ENCODE measurements at places on chromosomes 4 and X. TPM values are rescaled to one million over a fixed set of nuclear protein-coding genes. Genes with fewer than 3 reads are reported as not detected.
A peak's percentile ranks its signal among the peaks of the same experiment; 100 is the strongest.

The EDA2R gene
- total RNA-seq: not detected

The DIPK2B gene
- total RNA-seq: not detected

DNA sequence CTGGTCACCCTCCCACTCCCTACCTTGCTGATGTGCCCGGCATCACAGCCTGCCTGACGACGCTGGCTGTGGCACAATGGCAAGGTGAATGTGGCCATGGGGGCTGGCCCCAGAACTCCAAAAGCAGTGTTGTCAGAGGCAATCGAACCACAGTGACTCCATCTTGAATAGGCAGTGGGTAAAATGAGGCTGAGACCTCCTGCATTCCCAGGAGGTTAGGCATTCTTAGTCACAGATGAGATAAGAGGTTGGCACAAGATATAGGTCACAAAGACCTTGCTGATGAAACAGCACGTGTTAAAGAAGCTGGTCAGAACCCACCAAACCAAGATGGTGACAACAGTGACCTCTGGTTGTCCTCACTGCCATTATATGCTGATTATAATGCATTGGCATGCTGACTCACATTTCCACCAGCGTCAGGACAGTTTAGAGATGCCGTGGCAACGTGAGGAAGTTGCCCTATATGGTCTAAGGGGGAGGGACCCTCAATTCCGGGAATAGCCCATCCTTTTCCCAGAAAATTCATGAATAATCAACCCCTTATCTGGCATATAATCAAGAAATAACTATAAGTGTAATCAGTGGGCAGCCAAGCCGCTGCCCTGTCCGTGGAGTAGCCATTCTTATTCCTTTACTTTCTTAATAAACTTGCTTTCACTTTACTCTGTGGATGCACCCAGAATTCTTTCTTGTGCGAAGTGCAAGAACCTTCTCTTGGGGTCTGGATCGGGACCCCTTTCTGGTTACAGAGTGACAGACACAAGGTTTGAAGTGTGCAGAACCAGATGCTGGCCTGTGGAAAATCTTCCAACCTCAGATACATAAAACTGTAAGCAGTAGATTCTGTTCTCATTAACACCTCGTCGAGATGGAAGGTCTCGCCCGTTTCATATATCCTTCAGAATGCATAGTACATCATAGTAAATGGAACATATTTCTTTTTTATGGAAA lies 26.8 kb upstream of the CLDN24 start:
- peak; percentile 55 for DNase-seq

DNA sequence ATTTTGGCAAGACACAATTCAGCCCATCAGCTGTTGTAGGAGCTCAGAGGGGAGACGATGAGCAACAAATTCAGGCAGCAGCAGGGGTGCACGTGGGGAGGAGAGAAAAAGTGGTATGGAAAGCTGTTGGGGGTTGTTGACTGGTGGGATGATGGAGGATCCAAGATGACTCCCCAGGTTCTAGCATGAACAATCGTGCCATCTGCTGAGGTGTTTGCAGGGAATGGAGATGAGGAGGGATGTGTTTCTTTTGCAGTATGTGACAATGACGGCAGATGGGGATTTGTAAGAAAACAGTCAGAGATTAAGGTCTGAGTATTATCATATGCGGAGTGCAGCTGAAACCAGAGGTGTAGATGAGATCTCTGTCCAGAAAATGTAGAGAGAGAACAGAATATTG lies 63.3 kb downstream of the SEL1L3 start:
- DNase-seq: no peak

- no peak for DNase-seq
Measured at GRCh38 chr4:99394896-99395295, 40.2 kb downstream of the ADH7 start.

- DNase-seq: no peak
Measured at GRCh38 chr4:129014566-129015509, 78.5 kb downstream of the SCLT1 start.

DNA sequence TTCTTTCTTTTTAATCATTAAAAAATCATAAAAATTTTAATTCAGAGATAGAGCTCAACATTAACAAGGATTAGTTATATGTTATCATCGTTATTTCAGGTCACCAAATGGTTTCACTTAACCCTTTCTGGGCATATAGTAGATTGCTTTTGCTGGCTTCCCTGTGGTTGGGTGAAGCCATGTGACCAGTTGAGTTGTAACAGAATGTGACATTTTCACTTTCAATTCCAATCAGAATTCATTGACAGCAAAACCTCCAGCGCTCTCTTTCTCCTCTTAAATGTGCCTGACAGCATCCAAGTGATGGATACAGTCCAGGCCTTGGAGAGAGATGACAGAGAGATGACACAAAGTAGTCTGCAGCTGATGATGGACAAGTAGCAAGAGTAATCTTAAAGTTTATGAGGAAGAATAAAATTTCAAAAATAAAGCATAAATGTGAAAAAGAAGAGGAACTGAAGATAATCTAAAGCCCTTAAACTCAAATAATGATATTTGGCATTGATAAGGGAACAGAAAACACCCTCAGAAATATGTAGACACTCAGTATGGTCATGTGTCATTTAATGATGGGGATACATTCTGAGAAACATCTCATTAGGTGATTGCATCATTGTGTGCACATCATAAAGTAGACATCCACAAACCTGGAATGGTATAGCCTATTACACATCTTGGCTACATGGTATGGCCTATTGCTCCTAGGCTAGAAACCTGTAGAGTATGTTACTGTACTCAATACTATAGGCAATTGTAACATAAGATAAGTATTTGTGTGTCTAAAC lies 92.3 kb upstream of the QRFPR start:
- DNase-seq: no peak

GRCh38 chrX:29561417-29561816 lies 653.9 kb upstream of the MAGEB2 start:
- DNase-seq: peak; percentile 1
